Fibroblast of skin of back (primary cell): ENCODE measurements at places on chromosomes 6 and 20.

- DNase-seq, result peak; percentile 92
These were observed 147.1 kb downstream of the MTHFD1L start for GRCh38 chr6:151012321-151013294.

- DNase-seq, result peak; percentile 58
These were observed 37.4 kb upstream of the FAM83C start for GRCh38 chr20:35329435-35330139.

DNA sequence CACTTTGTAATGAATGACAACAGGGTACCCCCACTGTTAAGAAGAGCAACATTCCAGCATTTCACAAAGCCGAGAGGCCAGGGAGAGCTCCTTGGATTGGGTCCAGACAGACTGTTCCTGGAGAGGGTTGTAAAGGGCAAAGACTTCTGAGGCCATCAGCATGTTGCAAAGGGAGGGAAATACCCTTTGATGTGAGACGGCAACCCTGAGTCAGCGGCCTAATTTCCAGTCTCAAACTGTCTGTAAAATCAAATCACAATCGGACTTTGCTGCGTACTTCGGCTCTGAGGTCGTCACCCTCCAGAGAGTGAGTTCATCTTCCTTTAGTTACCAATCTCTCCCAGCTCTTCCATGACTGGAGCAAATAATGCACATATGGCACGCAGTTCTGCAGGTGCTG lies 101.0 kb upstream of the DTNBP1 start:
- DNase-seq, result peak; percentile 47

DNA sequence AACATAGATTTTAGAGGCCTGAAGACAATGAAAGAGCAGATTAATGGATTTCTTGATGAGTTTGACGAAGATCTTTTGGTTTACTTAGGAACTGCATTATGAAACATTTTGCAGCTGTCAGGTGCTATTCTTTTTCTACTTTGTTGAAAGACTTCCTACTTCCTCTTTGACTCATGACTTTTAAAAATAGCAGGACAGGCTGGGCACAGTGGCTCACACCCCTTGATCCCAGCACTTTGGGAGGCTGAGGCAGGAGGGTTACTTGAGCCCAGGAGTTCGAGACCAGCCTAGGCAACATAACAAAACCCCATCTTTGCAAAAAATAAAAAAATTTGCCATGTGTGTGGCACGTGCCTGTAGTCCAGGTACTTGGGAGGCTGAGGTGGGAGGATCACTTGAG lies 52.0 kb downstream of the ITCH start:
- no peak for DNase-seq

DNA sequence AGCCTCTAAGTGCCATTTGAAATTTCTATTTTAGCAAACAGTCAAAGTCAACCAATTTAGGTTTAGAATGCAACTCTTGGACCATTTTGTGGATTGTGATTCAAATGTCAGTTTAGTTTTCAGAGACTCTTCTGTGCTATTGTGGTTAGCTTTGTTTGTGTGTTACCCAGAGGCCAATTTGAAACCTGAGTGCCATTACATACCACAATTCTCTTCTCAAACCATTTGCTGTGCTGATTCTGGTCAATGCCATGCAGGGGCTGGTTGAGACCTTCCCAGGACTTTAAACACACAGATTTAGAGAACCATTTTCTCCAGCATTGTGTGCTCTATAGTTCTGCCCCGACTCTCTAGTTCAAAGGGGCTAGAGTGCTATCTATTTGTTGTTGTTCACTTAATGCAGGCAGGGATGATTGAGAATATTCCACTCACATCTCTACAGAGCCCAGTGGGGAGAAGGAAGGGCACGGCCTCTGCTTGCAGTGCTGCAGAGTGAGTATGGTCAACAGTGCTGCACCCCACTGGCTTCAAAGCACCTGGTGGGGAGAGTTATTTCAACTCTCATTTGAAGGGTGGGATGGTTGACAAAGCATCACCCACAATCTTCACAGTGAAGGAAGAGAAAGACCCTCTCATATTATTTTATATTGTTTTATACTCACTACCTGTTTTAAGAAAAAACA lies 738.2 kb downstream of the COL12A1 start:
- no peak for DNase-seq

GRCh38 chr6:152428126-152428525 lies 209.0 kb downstream of the SYNE1 start:
- peak; percentile 6 for DNase-seq

DNA sequence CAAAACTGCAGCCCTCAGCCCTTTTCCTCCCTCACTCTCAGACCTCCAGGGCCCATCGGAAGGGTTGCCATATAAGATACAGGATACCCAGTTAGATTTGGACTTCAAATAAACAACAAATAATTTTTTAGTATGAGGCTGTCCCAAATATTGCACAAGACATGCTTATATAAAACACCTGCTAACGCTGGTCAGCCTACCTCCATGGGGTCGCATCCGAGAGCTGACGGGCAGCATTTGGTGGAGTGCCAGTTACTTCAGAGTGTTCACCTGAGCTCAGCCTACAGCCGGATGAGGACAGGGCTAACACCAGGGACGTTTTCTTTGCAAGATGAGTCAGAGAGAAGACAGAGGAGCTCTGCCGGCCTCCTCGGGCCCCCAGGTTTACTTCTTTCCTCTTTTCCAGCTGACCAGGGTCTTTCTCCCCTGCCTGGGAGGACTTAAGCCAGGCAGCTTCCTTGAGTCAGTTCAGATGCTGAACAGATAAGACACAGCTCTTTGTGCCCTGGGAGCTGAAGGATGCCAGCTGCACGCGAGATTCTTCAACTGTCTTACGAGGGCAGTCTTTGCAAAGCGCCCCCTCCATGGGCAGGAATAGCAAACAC lies 141.2 kb upstream of the KCNG1 start:
- no peak for DNase-seq

DNA sequence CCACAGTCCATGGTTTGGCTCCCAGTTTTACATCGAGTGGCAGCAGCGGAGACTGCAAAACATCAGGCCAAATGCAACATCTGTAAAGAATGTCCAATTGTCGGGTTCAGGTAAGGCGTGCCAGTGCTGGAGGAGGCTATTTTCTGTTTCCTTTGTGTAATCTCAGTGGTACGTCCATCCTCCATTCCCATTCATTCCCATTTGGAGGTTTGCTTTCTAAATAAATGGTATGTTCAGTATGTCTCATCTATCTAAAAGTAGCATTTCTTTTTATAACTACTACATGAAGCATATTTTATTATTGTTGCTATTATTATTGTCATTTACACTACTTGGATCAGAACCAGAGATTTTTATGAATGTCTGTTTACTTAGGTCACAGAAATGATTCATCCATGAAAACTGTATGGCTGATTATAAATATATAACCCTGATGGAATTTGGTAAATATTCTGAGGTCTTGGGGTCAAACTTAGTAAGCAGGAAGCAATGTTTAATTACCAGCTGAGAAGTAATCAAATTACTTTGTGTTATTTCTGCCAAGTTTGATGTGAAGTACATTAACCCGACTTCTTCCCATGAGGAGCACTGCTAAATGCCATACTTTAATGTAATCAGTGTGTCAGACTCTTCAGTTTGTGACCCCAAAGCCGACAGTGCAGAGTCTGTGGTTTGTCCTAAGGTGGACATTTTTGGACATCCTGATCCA lies 512.9 kb downstream of the UTRN start:
- peak; percentile 76 for DNase-seq

DNA sequence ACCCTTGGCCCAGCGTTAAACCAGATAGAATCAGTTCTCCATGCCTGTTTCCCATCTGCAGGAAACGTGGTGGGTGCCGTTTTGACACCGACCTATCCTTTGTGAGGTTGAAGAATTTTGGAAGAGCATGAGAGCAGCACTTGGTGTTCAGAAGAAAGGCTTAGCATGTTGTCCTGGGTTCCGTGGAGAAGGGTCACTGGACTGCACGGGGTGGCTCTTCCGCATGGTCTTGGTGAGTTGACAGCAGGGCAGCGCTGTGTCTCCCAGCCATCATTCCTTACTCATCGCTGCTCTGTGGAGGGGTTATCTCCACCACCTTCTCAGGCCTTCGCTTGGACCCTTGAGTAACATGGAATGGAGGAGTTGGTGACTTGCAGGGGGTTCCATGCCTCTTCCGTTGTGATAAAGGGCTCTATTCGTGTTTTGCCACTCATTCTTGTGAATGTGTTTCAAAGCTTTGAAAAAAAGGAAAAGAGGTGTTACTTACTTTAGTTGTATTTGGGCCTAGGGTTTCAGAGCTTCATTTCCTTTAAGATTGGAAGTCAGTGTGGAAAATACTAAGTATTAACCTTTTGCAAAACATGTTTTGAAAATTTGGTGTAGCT lies 8.2 kb downstream of the HIVEP1 start:
- no peak for DNase-seq

DNA sequence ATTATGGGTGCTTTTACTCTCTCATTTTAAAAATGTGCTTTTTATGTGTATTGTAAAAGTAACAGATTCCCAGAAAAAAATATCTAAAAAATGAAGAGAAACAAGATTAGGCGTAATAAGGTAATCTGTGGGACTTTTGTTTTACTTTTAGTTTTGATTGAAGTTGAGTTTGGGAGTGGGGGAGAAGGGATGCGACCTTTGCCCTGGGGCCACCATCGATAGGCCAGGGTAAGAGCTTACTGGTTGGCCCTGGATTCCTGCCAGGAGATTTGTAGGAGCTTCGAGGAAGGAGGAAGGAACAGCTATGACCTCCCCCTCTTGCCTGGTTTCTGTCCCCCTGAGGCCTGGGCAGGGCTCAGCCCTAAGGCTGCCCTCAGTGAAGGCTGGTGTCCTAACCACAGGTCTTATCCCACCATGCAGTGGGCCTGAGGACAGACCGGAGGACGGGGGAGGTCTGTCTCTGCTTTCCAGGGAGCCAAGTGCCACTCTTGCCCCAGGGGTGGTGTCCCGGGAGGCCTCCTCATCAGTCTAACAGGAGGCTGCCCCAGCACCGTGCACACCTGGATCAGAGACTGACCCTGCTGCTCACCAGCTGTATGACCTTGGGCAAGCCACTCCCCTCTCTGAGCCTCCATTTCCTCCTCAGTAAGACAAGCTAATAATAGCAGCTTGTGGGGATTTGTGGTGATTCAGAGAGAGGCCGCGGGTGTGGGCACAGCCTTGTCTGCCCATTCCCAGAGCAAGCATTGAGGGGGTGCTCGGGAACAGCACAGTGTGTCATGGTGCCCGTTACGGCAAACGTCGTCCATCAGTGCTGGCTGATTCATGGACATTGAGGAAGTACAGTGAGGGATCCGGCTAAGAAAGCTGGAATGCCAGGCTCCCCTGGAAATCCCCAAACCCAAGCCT lies 21.2 kb downstream of the TGM2 start:
- peak; percentile 93 for DNase-seq

DNA sequence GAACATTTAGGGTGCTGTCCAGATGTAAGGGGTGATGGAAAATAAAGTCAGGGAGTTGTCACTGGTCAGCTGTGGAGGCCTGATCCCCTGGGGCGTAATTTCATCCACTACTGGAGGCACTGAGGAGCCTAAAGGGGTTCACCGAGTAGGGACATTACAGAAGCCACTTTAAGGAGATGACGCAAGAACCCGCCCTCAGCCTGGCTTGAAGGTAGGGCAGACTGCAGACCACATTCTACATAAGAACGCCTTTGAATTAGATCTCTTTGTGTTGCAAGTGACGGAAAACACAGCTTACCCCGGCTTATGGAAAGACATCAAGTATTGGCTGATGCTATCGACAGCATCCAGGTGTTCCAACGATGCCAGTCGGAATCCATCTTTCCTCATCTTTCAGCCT lies 462.7 kb upstream of the CDH4 start:
- DNase-seq, result no peak

- DNase-seq, result no peak
These were observed 20.0 kb downstream of the PREX1 start for GRCh38 chr20:48807586-48808381.

GRCh38 chr6:82144852-82145340 lies 102.6 kb downstream of the IBTK start:
- peak; percentile 96 for DNase-seq

GRCh38 chr6:42166444-42167141 lies 6.6 kb upstream of the GUCA1A start:
- DNase-seq, result peak; percentile 73

DNA sequence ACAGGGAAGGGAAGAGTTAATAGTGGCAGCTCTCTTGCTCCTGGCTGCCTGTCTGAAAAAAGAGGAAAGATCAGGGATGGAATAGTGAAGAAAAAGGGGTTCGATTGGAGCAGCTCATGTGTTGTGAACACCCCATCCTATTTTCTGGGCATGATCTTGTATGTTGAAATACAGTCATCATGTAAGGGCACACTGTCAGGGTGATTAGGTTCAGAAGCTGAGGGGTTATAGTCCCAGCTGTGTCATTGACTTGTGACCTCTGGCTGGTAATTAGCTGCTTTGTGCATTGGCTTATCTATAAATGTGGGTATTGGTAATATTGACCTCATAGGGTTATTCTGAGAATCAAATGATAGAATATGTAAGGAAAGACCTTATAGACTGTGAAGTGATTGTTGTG lies 30.1 kb downstream of the PHF20 start:
- DNase-seq, result no peak

- DNase-seq, result no peak
These were observed 16.1 kb downstream of the DYNLRB1 start for GRCh38 chr20:34532320-34532719.

GRCh38 chr6:138645976-138646640 lies 127.5 kb upstream of the CCDC28A start:
- DNase-seq, result no peak

- DNase-seq, result no peak
These were observed 29.9 kb downstream of the ADTRP start for GRCh38 chr6:11748591-11749210.

- peak; percentile 62 for DNase-seq
These were observed 6.1 kb upstream of the PM20D2 start for GRCh38 chr6:89139509-89140346.

GRCh38 chr20:32168184-32168910 lies 39.2 kb downstream of the PLAGL2 start:
- DNase-seq, result peak; percentile 29

DNA sequence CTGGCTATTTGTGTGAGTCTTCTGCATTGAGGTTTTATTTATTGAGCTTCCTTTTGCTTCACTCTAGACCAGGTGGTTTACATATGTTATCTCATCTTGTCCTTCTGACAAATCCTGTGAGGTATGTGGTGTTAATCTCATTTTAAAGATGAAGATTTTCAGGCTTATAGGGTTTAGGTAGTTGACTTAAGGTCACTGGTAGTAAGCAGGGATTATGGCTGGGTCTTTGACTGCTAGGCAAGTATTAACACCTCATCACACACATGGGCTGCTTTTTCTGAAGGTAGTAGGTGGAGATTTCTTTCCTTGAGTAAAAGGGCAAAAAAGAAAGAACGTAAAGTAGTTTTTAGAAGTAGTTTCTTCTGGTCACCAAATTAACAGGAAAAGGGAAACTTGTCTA lies 72.6 kb downstream of the CDKAL1 start:
- DNase-seq, result no peak

- DNase-seq, result no peak
These were observed 562.3 kb upstream of the BTBD3 start for GRCh38 chr20:11355345-11355744.
